H1 (cell line): ENCODE measurements at places on chromosomes 6 and 20. TPM values are rescaled to one million over a fixed set of nuclear protein-coding genes. Genes with fewer than 3 reads are reported as not detected.

GRCh38 chr6:169725125-169726048, 1.1 kb upstream of the PHF10 start:
- no peak for DNase-seq

PAQR8 gene
- total RNA-seq: 9.1 and 9.6 TPM in 2 replicates

DNA sequence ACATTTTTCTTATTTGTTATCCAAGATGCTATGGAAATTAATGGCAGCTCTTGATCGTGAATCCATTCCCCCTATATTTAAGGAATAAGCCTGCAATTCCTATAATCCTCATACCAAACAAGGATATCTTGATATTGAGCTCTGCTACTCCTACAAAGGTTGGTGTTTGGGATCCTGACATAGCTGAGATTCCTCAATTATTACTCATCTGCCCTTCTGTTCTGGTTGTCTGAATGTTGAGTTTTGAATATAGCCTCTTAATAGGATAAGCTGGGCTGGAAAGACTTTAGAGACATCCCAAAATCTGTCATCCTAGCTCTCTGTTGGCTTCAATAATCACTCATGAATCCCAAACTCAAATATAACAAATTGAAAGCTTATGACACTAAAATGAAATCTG, 49.9 kb downstream of the CLIC5 start:
- DNase-seq: no peak

- no peak for DNase-seq
Observed at GRCh38 chr20:49279677-49280462, 2.0 kb upstream of the ZNFX1 start.

GRCh38 chr6:149566410-149567193, 427 bp downstream of the GINM1 start:
- DNase-seq: no peak

GRCh38 chr6:149493761-149494320, 9.0 kb upstream of the ZC3H12D start:
- DNase-seq: no peak
